ENCODE measurements at places on chromosomes 2 and 18.

- no peak for DNase-seq
Observed at GRCh38 chr2:19589791-19590190, 231.4 kb upstream of the OSR1 start.

GRCh38 chr18:55064760-55065159 is 105.5 kb upstream of the CCDC68 start:
- DNase-seq: no peak

GRCh38 chr2:179050755-179051154 is 818 bp upstream of the CCDC141 start:
- no peak for DNase-seq

DNA sequence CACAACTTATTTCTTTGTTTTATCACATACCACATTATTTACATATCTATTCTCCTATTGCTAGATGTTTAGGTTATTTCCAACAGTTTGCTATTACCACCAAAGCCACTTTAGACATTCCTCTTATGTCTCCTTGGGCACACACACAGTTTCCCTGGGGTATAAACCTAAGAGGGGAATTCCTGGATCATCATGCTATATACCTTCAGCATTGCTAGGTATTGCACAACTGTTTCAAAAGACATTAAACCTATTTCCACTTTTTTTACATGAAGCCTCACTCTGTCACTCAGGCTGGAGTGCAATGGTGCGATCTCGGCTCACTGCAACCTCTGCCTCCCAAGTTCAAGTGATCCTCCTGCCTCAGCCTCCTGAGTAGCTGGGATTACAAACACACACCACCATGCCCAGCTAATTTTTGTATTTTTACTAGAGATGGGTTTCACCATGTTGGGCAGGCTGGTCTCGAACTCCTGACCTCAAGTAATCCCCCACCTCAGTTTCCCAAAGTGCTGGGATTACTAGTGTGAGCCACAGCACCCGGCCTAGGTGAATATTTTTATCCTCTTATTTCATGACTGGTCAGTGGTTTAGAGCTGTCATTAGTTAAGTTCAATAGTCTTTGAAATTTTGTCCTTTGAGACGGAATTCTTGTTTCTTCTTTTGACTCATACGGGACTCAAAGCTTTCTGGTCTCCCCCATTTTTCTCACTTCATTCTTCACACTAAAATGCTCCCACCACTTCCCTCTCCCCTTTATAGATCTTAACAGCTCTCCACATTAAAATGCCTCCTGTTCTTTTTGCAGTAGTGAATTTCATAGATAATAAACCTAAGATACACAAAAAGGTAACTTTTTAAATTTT is 30.3 kb downstream of the SULT1C4 start:
- no peak for DNase-seq

- no peak for DNase-seq
Observed at GRCh38 chr18:5463390-5463789, 80.4 kb downstream of the EPB41L3 start.

DNA sequence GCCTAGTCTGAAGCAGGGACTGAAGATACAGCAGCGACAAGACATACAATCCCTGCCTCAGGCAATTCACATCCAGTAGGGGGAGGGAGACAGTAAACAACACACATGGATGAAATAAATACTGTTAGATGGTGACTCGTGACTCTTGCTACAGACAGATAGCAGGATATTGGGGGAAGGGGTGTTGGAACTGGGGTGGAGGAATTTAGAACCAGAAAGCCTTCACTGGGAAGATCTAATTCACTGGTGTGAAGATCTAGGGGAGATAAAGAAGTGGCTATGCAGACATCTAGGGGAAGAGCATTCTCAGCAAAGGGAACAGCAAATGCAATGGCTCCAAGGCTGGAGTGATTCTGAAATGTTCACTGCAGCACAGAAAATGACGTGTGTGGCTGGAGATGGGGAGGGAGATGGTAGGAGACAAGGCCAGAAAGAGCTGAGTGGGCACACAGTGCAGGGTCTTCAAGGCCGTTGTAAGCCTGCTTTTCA is 52.6 kb upstream of the TMEM163 start:
- no peak for DNase-seq

GRCh38 chr2:225765820-225766219 is 366.3 kb downstream of the NYAP2 start:
- no peak for DNase-seq

- no peak for DNase-seq
Observed at GRCh38 chr2:113217455-113218282, 43.9 kb downstream of the PSD4 start.

- DNase-seq: no peak
Observed at GRCh38 chr18:23203891-23204432, 68.7 kb downstream of the CABLES1 start.

DNA sequence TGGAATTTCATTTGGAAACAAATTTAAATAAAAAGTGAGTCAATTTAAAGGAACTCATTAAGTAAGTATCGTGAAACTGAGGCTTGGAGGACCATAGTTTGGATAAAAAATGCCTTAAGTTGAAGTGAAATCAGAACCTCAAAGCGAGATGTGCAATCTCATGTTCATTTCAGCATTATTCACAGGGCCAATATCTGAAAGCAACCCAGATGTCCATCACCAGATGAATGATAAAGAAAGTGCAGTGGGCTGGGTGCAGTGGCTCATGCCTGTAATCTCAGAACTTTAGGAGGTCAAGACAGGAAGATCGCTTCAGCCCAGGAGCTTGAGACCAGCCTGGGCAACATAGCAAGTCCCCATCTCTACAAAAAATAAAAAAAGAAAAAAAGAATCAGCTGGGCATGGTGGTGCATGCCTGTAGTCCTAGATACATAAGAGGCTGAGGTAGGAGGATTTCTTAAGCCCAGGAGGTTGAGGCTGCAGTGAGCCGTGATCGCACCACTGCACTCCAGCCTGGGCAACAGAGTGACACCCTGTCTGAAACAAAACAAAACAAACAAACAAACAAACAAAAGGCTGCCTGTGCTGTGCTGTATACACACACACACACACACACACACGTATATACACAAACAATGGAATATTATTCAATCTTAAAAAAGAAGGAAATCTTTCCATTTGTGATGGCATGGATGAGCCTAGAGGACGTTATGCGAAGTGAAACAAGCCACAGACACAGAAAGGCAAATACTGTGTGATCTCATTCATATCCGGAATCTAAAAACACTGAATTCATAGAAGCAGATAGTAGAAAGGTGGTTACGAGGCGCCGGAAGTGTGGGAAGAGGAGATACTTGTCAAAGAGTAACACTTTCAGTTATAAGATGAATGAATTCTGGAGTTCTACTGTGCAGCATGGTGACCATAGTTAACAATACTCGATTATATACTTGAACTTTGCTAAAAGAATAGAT is 14.5 kb downstream of the SH3RF3 start:
- peak; percentile 81 for DNase-seq

DNA sequence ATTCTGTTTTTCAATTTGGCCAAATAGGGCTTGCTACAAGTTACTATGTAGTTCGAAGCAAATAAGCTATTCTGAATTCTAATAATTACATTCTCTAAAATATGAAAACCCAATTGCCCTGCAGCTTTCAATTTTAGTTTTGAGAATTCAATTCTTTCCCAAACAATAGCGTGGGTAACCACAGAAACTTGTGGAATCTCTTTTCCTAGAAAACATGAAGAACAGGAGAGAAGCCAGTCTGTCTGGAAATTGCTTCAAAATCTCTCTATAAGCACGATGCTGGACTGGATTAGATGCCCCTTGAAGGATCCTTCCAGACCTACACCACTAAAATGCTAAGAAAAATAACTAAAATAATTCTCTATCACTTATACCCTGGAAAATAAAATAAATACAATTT is 115.0 kb downstream of the THADA start:
- DNase-seq: no peak

DNA sequence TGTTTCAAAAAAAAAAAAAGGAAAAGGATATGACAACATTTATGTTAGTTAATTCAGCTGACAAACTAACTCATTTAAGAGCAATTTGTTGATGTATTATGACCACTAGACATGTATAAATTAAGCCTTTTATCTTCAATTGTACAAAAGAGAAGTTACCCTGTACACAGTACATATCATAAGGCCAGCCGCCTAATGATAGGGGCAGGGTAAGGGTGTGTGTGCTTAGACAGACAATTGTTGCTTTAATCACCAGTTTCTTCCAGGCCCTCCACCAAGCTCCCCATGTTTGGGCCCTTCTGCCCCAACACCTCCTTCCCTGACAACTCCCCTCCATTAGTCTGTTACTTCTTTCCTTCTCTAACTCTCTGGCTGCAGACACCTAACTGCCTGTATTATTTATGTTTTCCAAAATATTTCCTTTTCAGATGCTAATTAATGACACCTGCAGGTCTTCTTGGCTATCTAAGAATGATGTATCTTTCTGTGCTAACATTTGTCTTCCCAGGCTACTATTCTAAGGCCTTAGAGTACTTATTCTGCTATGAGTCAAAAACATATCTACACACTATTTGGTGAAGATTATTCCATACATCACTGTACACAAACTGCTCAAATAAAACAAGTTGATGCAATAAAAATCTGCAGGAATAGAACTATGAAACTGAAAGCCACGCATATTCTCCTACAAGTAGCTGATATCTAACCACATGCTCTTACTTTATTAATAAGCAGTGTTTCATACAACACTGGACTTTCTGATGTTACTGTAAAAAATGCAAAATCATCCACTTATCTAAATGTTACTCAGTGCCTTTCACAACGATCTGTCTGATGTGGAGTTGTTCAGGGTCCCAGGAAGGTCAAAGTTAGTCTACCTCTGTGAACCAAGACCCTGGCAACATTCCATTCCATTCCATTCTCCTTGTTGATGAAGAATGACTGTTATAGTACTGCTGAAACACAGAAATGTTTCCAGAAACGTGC is 26.4 kb downstream of the TMEM131 start:
- DNase-seq: peak; percentile 37

DNA sequence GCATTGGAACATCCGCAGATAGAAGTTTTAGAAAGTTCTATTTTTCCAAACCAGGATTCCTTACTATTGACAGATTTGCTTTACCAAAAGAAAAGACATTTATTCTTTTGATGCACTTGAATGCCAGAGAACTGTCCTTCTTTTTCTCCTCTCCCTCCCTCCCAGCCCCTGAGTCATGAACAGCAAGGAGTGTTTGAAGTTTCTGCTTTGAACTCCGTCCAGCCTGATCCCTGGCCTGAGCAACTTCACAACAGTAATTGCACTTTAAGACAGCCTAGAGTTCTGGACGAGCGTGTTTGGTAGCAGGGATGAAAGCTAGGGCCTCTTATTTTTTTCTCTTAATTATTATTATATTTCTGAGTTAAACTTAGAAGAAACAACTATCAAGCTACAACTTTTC is 33.6 kb downstream of the APCDD1 start:
- DNase-seq: no peak

DNA sequence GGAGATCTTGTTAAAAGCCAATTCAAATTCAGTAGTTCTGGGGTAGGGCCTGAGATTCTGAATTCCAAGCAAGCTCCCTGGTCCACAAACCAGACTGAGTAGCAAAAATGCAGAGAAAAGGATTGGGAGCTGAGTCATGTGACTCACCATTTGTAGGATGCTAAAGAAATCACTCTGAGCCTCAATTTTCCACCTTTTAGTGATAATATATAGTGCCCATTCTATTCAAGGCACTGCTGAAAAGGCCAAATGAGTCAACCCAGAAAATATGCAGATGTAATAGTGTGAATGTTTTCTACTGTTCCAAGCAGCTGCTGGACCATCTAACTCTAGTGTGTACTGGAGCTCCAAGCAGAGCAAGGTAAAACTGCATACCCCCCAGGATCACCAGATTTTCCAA is 47.2 kb downstream of the SLC14A2 start:
- DNase-seq: no peak

DNA sequence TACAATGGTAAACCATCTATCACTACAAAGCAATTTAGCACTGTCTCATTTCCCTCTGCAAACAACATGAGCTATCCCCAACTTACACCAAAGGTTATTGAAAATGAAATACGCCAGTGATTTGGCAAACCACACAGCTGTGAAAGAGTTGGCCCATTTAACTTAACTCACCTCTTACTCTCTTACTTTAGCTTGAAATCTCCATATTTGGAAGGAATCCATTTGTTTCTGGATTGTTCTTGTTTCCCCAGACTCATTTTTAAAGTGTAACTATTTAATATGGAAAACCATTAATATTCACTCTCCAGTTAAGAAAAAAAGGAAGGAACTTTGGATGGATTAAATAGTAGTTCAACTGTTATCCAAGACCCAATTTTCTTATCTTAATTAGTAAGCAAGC is 93.7 kb upstream of the TRIB2 start:
- no peak for DNase-seq

DNA sequence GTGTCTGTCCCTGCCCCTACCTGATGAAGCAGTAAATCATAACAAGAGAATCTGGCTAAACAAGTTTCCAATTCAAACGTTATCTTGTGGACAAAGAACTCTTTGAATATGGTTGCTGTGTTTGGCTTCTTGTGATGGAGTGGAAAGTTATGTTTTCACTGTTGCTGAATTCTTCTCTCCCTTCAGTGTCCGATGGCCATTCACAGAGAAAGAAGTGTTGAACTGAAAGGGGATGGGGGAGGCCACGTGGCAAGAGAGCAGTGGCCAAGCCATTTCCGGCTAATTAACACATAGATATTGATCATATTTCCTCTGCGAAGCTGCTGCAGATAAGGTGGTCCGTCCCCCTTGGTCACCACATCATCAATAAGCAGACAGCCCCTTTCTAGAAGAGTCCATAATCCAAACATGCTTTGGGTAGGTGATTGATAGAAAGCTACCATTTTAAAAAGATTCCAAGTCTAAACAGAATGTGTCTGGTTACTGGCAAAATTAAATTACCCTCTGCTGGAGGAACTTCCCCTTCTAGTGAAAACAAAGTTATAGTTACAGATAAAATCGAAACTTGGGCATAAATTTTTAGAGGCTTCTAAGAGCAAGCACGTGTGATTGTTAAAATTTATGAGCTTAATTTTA is 36.9 kb upstream of the FZD7 start:
- no peak for DNase-seq

DNA sequence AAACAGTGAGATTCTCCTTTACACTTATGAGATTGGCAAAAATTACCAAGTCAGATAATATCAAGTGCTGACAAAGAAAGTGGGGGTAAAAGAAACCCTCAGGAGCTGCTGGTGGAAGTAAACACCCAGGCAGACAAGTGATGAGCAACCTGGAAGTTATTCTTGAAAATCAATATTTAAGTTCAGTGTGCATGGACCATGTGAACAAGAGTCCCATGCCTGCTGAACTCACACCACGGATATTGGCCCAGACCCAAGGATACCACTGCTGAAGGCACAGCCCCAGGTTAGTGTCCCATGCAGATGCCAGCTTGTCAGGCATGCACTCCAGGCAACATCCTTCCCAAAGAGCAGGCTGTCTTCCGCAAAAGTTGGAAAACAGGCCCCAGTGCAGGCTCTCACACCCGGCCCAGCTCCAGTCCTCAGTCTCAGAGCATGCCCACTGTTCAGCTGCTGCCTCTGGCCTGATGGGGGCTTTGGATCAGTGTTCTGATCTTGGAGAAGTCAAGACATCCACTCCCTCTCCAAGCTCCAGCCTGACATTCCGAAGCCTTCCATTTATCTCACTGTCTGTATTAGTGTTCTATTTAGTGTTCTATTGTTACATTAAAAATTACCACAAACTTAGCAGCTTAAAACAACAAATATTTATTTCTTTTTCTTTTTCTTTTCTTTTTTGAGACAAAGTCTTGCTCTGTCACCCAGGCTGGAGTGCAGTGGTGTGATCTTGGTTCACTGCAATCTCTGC is 70.0 kb downstream of the HS1BP3 start:
- DNase-seq: no peak

Measured in activated CD4-positive, alpha-beta T cell treated with anti-CD3 and anti-CD28 coated beads, Interleukin-2, Interleukin-6, amounts not matched to agents 100 ng/mL and 50 ng/mL, durations not matched to agents 16 hours and 8 hours (primary cell).